ENCODE measurements at places on chromosomes 1 and 21. TPM values are rescaled to one million over a fixed set of nuclear protein-coding genes. Genes with fewer than 3 reads are reported as not detected.

GRCh38 chr1:197908716-197909220 lies 6.3 kb downstream of the C1orf53 start:
- no peak for DNase-seq

- DNase-seq = no peak
These were observed 141.3 kb downstream of the ROR1 start for GRCh38 chr1:63915121-63915520.

- DNase-seq = no peak
These were observed 7.4 kb downstream of the EFNA4 start for GRCh38 chr1:155070721-155071569.

DNA sequence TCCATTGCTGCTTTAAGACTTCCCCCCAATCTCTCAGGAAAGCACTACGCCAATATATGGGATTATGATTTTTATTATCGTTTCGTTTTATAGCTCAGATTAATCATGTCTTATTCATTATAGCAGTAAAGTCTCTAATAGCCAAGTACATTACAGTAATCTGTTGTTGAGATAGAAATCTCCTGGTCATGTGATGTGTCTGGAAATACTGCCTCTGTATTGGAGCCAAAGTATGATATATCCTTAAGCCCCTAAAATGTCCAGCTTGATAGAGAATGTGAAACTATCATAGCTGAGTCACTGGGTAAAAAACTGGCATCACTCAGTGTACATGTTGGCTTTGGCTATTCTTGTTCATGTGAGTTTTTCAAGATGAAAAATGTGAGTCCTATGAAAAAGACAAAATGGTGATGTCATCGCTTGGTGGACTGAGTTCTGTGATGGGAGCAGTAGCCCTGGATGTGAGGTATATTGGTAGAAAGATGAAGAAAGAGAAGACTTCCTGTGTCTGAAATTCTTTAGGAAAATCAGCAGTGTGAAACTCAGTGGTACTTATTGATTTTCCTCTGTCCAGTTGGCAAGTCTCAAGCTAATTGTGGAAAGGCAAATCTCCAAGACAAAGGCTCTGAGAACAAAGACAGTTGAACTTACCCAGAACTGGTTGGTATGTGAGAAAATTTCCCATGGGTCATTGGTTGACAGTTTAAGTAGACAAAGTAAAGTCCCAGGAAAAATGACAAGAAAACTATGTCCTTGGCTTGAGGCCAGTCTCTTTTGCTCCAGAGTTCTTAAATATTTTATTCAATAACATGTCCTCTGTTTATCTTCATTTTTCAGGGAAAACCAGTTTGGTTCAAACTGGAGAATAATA lies 76.2 kb downstream of the BRINP2 start:
- DNase-seq = no peak

DNA sequence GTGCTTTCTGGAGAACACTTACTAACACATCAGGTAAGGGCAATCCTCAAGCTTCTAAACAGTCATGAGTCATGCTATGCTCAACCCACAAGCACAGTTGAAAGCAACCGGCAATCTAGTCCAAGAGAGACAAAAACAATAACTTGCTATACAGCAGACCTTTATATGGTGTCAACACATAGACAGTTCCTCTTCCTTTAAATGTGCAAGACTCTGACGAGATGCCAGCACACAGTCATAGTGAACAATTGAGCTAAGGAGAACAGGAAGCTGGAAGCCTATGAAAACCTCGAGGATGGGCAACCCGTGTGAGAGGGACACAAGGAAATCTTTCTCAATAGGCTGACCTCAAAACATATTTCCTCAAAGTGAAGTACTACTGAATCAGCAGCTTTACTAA lies 5.3 kb downstream of the ADIPOR1 start:
- no peak for DNase-seq

GRCh38 chr1:92076363-92076762 lies 1.2 kb upstream of the SETSIP start:
- no peak for DNase-seq

- no peak for DNase-seq
These were observed 15.0 kb downstream of the DHCR24 start for GRCh38 chr1:54872036-54872331.

DNA sequence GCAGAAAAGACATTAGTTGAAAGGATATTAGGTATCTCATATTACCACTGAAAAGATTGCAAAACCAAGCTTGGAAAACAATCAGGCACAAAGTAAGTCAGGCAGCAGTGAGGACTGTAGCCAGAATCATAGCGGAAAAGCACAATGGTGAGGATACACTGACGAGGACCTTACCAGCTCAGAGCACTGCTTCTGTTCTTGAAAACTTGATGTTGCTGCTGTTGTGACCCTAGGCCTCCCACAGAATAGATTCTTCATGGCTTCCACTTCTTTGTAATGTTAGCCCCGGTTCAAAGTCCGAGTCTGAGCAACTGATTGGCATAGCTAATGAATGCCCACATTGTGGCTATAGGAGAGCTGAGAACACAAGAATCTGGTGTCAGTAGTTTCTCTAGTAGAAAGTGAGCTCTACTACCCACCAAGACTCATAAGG lies 45.2 kb upstream of the LRRC8C start:
- DNase-seq = no peak

- no peak for DNase-seq
These were observed 6.6 kb downstream of the CCDC30 start for GRCh38 chr1:42469727-42470126.

GRCh38 chr1:70039485-70039884 lies 165.9 kb downstream of the LRRC40 start:
- DNase-seq = no peak

- DNase-seq = no peak
These were observed 93.3 kb upstream of the CD1D start for GRCh38 chr1:158087320-158087927.

- DNase-seq = no peak
These were observed 119.9 kb upstream of the LHX8 start for GRCh38 chr1:75014250-75014649.

The WNT9A gene
- 0.24 TPM for total RNA-seq

The ACTN2 gene
- total RNA-seq = 0.38 TPM

The HTR6 gene
- total RNA-seq = not detected

The FCRLA gene
- total RNA-seq = 2.4 TPM

The TMEM240 gene
- 0.42 TPM for total RNA-seq

The EFNA3 gene
- total RNA-seq = 2.1 TPM
